AG09309 (cell line): ENCODE measurements at places on chromosomes 1 and 21.

GRCh38 chr1:201503397-201504176, 3.3 kb downstream of the CSRP1 start:
- peak; percentile 95 for DNase-seq

- no peak for DNase-seq
These were observed 99.4 kb upstream of the CACYBP start for GRCh38 chr1:174900317-174900716.

GRCh38 chr1:12798911-12799310, 7.7 kb downstream of the PRAMEF1 start:
- DNase-seq, result no peak

DNA sequence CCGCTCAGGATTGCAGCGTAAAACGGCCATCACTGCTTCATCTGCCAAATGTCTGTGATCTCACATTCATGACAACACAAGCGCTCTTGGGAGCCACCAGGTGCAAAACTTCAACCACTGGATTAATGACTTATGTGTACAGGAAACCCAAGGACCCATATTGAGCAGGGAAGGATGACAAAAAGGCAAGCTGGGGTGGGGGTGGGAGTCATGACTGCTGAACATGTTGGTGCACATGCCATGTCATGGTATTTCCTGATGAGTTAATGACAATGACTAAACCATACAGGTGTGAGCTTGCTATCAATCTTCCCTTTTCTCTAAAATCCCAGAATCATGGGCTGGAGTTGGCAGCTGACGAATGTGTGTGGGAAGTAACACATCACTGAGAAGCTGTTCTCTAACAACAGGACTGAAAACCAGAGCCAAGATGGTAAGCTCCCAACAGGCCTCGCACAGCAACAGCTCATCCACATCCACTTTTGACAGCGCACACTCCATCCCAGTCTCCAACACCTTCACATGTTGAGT, 3.1 kb upstream of the SH2D5 start:
- no peak for DNase-seq

DNA sequence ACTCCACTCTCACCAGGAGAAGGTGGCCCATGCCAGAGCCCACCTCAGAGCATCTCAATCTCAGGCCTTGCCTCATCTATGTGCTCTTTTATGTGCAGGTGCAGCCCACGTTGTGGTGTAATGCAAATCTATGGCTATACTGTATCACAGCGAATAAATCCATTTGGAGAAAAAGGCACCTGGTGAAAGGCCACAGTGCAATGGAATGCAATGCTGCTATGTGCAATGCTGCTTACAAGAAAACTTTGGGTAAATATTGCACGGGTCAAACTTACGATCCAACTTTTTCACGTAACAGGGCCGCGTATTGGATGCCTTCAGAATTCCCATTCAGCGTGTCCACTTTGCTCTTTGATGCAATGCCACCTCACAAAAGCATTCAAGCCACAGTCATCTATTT, 13.5 kb downstream of the ZBTB18 start:
- no peak for DNase-seq
